ENCODE measurements at places on chromosomes 5 and 9. TPM values are rescaled to one million over a fixed set of nuclear protein-coding genes. Genes with fewer than 3 reads are reported as not detected.

Gene IGIP
- total RNA-seq: 2.6 TPM

Gene PDE8B
- not detected for total RNA-seq

Gene ISL1
- total RNA-seq: not detected

DNA sequence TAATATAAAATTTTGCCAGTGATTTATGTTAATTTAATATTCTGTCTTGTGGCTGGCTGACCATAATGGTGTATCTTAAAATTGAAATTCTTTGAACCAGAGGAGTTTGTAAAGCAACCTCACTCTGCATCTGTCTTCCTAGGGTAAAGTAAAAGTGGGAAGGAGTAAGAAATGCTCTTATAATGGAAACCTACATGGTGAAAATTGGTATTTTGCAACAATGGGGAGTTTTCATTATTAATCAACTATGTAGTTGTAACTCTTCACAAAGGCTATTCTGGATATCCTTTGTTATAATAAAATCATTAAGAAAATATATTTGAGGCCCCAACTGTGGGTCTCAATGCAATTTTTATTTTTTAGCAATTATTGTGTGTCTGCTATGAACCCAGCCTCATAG is 44.2 kb downstream of the SNX30 start:
- no peak for DNase-seq

- DNase-seq: no peak
Measured at GRCh38 chr9:105459336-105459735, 11.5 kb downstream of the FSD1L start.

Measured in natural killer cell treated with Interleukin-12 subunit alpha and Interleukin-12 subunit beta and Interleukin-15 and Interleukin-18, amount 100 ng/mL, for 72 hours (primary cell).